ENCODE measurements at places on chromosomes 5 and 9. TPM values are rescaled to one million over a fixed set of nuclear protein-coding genes. Genes with fewer than 3 reads are reported as not detected.

Gene PCDHGB3
- 1.2 TPM for polyA plus RNA-seq

Gene EIF4E1B
- not detected for polyA plus RNA-seq

Gene ZNF169
- 1.4 TPM for polyA plus RNA-seq

Gene PCSK1
- 1.6 TPM for polyA plus RNA-seq

Gene MSX2
- polyA plus RNA-seq = 2.4 TPM

Gene PHF24
- polyA plus RNA-seq = not detected

Gene TMEM174
- not detected for polyA plus RNA-seq

Gene TAF1L
- not detected for polyA plus RNA-seq

Gene MCTP1
- polyA plus RNA-seq = 0.08 TPM

Gene ZNG1C
- polyA plus RNA-seq = 20.2 TPM

Gene PCDHGA11
- 15.3 TPM for polyA plus RNA-seq

Gene BTNL9
- not detected for polyA plus RNA-seq

Gene SLC34A3
- not detected for polyA plus RNA-seq

Gene NMUR2
- not detected for polyA plus RNA-seq

DNA sequence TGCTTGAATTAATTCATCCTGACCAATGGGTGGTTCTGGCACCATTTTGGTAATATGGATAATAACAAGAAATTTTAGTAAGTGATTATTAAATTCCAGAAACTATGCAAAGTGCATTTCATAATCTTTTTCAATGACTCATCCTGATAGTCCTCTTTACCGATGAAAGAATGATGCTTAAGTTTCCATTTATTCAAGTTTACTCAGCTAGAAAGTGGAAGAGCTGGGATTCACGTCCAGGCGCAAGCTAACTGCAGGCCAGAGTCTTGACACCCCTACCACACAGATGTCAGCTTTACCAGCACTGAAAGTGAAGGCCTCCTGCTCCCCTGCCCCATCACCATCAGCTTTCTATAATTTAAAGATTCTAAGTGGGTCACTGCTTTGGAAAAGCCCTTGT, 493.5 kb upstream of the WWC1 start:
- peak; percentile 56 for DNase-seq

DNA sequence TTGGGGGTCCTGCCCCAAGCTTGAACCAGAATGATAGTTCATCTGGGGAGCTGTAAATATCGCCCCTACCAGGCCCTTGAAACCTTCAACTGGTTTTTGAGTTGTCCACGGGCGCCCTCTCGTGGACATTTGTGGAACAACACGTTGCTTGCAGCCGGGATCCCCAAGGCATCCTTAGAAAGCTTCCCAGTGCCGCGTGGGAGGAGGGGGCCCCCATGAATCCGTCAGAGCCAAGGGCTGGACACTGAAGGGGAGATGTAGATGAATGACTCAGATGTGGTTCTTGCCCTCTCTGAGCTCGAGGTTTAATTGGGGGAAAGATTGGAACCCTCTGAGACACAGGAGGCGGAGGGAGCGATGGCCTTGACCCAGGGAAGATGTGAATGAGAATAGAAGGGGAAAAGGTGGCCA, 31.8 kb upstream of the ORM1 start:
- DNase-seq = peak; percentile 65

DNA sequence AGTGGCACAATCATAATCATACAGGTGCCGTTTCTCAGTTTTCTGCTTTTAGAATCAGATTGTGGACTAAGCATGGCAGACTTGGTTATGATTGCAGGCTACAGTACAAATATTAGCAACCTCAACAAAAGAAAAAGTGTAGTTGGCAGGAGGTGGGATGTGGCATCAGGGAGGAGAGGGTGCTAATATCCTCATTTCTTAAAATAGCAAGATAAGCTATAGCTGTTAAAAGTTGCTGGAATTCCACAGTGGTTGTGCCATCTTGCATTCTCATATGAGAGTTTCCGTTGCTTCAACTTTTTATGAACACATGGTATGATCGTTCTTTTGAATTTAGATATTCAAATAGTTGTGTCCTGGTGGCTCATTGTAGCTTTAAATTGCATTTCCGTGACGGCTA, 21.4 kb downstream of the PIP5K1B start:
- DNase-seq = no peak

- DNase-seq = no peak
Measured at GRCh38 chr5:139399501-139400121, 4.3 kb downstream of the SPATA24 start.

- DNase-seq = peak; percentile 41
Measured at GRCh38 chr9:114958021-114958843, 27.8 kb upstream of the TNFSF8 start.

DNA sequence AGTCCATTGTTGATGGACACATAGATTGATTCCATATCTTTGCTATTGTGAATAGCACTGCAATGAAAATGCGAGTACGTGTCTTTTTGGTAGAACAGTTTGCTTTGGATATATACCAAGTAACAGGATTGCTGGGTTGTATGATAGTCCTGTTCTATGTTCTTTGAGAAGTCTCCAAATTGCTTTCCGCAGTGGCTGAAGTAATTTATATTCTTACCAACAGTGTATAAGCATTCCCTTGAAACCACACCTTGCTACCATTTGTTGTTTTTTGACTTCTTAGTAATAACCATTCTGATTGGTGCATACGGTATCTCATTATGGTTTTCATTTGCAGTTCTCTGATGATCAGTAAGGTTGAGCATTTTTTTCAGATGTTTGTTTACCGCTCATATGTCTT, 792.9 kb downstream of the PTPRD start:
- no peak for DNase-seq

- DNase-seq = no peak
Measured at GRCh38 chr5:38321978-38322377, 63.6 kb downstream of the EGFLAM start.

DNA sequence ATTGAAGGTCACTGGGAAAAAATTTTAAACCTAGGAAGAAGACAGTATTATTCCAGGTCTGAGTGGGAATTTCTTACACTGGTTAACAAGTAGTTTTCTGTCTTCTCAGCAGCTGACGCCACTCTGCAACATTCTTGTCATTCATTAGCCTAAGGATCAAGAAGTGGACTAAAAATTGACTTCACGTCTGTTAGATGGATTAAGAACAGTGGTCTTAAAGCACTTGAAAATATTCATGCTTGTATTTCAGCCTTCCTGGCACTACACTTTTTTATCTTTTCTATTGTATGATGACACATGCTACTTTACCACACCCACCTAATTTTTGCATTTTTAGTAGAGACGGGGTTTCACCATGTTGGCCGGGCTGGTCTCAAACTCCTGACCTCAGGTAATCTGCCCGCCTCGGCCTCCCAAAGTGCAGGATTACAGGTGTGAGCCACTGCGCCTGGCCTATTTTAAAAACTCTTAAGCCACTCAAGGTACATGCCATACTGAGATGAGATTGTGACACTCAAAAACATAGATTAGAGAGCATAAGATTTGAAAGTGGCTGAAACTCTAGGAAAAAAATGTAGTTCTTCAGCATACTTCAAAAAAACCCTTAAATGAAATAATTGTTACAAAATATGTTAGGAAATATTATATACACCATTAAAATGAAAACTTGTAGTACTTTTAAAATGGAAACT, 8.4 kb downstream of the MATR3 start:
- peak; percentile 21 for DNase-seq

GRCh38 chr9:96565671-96566497, 53.8 kb downstream of the CDC14B start:
- DNase-seq = peak; percentile 84

GRCh38 chr9:91995000-91995655, 45.1 kb upstream of the ROR2 start:
- DNase-seq = no peak

DNA sequence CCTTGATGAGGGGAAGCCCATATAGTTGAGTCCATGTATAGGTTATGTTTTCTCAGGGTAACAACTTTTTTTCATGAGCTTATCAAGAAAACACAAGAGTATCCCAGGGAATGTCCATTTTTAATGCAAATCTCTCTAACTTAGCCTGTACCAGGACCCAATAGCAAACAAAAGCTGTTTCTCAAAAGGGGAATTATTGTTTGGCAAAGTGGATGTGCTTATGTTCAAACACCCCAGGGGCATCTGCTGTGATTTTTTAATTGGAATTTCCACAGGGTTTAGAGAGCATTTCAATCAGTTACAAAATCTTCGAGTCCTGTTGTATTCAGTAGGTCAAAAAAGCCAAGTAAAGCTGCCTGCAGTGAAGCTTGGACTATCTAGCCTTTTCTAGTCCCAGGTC, 33.4 kb upstream of the CSNK1G3 start:
- no peak for DNase-seq

DNA sequence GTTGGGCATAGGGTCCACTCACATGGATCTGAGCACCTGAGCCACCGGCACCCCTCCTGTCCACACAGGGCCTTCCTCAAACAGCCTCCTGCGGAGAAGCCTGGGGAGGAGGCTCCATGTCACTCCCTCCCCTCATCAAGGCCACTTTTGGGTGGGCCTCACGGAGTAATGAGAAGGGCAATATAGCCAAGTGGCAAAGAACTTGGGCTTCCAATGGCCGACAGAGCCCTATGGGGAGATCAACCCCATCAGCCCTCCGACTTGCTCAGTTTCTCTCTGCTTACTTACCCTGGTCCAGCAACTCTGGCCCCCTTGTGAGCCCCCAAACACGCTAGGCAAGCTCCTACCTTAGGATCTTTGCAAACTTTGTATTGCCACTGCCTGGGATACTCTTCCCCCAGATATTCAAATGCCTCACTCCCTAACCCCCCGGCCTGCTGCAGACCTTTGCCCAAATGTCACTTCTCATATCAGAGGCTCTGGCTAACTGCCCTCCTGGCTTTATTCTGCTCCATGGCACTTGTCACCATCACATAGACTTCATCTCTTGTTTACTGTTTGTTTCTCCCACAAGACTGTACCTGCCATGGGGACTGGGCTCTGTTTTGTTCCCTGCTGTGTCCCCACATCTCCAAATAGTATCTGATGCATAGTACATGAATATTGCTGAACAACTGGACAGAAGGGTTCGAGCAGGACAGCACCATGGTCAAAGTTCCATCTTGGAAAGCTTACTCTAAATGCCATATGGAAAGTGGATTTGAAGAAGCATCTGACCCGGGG, 220.8 kb downstream of the FSTL4 start:
- no peak for DNase-seq

DNA sequence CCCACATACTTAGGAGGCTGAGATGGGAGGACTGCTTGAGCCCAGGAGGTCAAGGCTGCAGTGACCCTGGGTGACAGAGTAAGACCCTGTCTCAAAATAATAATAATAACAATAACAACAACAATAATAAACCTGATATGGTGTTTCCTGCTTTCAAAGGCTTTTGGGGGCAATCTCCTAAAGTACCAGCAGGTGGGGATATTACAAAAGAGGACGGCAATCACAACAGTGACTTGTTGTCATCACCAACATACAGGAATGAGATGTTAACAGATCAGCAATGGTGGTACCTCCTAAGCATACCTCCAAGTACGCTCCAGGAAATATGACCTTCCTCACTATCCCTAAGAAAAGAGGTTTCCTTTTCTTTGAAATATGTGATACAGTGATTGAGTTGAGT, 91.1 kb upstream of the RNF180 start:
- DNase-seq = peak; percentile 54

GRCh38 chr5:1555011-1555807, 31.4 kb upstream of the LPCAT1 start:
- DNase-seq = peak; percentile 78

GRCh38 chr9:130088051-130088450, 34.3 kb downstream of the GPR107 start:
- DNase-seq = no peak

DNA sequence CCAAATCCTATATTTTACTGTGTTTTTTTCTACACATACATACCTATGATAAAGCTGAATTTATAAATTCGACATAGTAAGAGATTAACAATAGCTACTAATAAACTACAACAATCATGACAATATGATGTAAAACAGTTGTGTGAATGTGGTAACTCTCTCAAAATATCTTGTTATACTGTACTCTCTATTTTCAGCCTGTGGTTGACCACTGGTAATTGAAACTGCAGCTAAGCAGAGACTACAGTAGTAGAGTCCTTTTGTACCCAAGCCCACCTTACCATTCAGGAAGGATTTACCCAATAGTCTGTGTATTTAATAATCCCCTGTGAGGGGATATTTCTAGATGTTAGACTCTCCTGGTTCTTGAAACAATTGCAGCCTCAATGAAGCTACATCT, 86.7 kb downstream of the FAM114A2 start:
- DNase-seq = no peak

Measured in GM23248 (cell line).